NCI-H748 treated with DMSO at 0.1 percent for 48 hours (cell line): ENCODE measurements at places on chromosomes 7 and 10.

- DNase-seq = no peak
Measured at GRCh38 chr10:42929993-42930392, 146.9 kb upstream of the RET start.

- DNase-seq = no peak
Measured at GRCh38 chr10:49168171-49168540, 20.0 kb downstream of the TMEM273 start.

- DNase-seq = no peak
Measured at GRCh38 chr7:7695111-7695817, 23.1 kb downstream of the RPA3 start.

DNA sequence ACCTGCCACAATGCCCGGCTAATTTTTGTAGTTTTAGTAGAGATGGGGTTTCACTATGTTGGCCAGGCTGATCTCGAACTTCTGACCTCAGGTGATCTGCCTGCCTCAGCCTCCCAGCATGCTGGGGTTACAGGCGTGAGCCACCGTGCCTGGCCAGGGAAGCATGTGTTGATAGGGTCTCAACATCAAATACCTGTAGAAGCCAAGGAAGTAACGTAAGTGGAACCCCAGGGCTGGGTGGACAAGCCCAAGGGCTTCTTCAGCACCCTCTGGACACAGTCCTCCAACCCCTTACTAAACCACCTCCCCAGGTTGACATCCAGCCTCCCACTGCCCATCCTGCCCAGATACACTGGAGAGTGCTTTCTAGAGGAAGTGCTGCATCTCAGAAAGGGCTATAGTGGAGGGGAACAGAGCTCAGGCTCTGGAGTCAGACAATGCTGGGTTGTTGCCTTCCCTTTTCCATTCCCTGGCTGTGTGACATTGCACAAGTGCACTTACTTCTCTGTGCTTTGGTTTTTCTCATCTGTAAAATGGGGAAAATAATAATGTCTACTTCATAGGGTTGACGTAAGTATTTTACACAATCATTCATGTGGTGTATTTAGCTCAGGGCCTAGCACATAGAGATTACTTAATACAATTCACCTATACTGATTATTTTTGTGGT, 73.9 kb upstream of the KAT6B start:
- no peak for DNase-seq

- no peak for DNase-seq
Measured at GRCh38 chr7:118525020-118525419, 300.5 kb downstream of the ANKRD7 start.

- DNase-seq = no peak
Measured at GRCh38 chr7:112453505-112454171, 3.4 kb downstream of the IFRD1 start.

GRCh38 chr10:24571870-24572450, 151.7 kb downstream of the ARHGAP21 start:
- DNase-seq = no peak

GRCh38 chr10:68562661-68563570, 2.8 kb downstream of the TET1 start:
- no peak for DNase-seq

GRCh38 chr7:83065714-83066113, 97.0 kb downstream of the PCLO start:
- no peak for DNase-seq

GRCh38 chr10:86349474-86349873, 17.1 kb downstream of the GRID1 start:
- peak; percentile 39 for DNase-seq

- DNase-seq = no peak
Measured at GRCh38 chr7:12025246-12025645, 185.8 kb upstream of the TMEM106B start.

DNA sequence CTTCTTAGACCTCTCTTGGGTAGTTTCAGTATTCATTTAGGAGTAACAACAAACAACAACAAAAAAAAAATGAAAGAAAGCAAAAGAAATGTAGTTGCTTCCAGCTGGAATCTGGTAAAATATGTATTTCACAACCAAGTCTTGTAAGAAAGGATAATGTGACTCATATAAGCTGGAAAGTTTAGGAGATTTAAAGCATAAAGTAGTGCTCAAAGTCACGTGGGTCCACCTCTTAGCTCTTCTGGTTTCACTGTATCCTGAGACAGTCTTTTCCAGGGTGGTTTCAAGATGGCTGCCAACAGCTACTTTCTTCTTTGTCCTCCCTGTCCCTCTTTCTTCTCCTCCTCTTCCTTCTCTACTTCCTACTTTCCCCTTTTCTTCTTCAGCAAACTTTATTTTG, 69.5 kb upstream of the CDK13 start:
- DNase-seq = no peak

DNA sequence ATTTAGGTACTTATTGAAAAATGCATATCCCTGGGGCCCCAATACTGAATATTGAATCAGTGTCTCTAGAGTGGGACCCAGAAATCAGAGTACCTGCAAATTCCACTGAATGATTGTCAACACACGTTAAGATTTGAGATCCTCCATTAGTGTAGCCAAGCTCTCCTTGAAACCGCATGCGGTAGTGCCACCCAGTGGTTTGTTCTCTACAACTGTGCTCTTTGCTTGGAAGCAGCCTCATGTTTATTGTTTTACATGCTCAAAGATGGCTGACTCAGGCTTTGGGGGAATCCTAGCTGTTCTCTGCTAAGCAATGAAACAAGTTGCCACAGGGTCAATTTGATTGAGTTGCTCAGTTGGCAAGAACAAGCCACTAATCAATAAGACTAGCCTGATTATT, 340.2 kb upstream of the CELF2 start:
- peak; percentile 27 for DNase-seq

GRCh38 chr10:50431133-50431532, 179.8 kb upstream of the ASAH2 start:
- DNase-seq = no peak

DNA sequence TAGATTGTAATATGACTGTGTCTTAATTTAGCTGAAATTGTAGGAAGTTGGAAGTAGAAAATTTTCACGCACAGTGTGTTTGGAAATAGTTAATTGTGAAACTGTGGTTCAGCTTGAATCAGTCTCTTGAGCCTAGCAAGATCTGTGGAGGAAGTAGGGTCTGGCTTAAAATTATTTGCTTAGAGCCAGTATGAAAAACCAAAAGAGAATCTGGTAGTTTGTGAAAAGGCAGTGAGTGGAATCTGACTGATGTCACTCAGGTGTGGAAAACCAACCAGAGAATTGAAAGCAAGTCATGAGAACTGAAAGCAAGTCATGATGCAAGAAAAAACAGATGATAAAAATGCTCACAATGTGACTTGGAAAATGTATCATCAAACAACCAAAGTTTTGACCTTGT, 11.5 kb downstream of the LIPJ start:
- DNase-seq = no peak

- DNase-seq = peak; percentile 59
Measured at GRCh38 chr7:112176693-112177415, 29.3 kb downstream of the DOCK4 start.

- DNase-seq = no peak
Measured at GRCh38 chr10:29443745-29444523, 155.1 kb downstream of the LYZL1 start.

- DNase-seq = no peak
Measured at GRCh38 chr10:127013211-127013656, 108.0 kb downstream of the DOCK1 start.

- DNase-seq = no peak
Measured at GRCh38 chr7:34087892-34088891, 182.9 kb downstream of the BMPER start.

DNA sequence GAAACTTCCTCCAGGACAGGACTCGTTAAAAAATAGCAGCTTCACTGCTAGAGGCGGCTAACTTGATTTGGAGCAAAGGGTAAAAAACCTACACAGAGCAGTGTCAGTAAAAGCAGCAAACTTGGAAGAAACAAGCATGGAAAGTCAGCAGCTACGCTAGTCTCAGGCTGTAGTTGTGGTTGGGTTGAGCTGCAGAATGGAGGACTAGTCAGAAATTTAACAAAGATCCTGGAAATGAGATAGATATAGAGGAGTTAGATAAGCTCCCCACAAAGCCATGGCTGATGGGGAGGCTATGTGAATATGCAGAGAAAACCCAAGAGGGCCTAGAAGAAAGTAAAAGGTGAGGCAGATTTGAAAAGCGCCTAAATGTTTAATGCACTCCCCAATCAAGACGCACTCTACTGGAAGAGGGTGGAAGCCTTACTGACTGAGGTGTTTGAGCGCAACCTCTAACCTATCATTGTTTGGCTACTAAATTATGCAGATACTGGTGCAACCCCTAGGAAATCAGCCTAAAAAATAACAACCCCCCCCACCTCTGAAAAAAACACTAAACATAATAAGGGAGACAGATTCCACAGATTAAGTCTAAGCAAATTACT, 99.7 kb upstream of the TMEM168 start:
- DNase-seq = no peak

DNA sequence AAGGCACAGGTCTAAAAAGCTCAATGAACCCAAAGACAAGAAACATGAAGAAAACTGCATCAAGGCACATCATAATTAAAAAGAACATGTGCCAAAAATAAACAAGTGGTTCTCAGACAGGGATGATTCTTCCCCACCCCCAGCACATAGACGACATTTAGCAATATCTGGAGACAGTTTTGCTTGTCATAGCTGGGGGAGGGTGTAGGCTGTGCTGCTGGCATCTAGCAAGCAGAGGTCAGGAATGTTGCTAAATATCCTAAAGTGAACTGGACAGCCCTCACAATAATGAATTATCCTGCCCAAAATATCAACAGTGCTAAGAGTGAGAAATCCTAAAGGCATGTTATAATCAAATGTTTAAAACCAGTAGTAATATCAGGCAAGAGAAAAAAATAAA, 122.6 kb downstream of the MICU1 start:
- DNase-seq = no peak

DNA sequence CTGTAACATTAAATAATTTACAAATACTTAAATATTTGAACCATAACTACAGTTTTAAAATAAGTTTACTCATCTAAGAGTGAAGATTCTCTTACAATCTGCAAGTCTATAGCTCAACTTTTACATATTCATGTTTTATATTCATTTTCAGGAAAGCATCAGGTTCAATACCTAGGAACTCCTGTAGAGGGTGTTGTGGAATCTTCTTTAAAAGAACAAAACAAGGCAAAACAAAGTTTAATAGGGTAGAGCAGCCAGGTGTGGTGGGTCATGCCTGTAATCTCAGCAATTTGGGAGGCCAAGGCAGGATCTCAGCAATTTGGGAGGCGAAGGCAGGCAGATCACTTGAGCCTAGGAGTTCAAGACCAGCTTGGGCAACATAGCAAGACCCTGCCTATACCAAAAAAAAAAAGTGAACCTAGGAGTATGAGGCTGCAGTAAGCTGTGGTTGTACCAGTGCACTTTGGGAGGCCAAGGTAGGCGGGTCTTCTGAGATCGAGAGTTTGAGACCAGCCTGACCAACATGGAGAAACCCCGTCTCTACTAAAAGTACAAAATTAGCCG, 45.1 kb downstream of the ST8SIA6 start:
- DNase-seq = no peak

DNA sequence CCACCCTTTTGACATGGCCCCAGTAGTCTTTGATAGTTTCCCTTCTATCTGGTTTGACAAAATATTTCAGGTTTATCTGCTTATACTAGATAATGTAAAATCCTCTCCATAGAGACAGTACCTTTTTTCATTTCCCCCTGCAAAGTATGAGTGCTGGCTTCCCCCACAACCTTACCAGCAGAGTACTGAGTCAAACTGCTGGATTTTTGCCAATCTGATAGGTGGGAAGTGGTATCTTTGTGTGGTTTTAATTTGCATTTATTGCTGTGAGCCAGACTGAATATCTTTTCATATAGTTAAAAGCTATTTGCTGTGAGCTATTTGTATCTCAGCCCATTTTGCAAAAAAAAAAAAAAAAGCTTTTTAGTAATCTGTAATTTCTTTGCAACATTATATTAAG, 32.1 kb upstream of the HECTD2 start:
- DNase-seq = no peak

- no peak for DNase-seq
Measured at GRCh38 chr10:75137533-75138438, 26.3 kb downstream of the SAMD8 start.

DNA sequence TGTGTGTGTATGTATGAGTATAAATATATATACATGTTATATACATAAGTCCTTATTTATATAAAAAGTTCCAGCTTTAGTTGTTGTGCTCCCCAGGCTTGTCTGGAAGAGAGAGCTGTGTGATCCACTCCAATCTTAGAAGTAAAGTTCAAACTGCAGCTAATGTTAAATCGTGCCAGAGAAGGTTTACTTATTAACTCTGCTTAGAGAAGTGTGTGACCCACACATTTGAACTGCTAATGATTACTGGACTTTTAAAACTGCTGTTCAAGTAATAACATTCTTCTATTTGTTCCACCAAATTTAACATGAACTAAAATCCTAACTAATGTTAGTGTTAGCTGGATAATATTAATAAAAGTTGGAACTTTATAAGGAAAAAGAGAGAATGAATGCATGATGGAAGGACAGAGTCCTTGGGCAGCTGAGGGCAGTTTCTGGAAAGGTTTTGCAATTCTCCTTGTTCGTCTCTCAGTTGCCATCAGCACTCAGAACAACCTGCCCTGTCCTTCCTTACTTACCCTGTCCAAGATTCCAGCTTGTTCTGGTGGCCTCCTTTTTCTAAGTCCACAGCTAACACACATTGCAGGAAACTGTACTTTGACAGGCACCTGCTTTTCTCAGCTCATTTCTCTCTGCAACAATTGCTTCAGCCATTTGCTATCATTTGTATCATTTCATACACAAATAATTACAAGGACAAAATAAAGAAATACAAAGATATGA, 162.6 kb downstream of the FAM107B start:
- DNase-seq = no peak
